Right lung (tissue), 10 donors: ENCODE measurements at places on chromosomes 3 and 15.

DNA sequence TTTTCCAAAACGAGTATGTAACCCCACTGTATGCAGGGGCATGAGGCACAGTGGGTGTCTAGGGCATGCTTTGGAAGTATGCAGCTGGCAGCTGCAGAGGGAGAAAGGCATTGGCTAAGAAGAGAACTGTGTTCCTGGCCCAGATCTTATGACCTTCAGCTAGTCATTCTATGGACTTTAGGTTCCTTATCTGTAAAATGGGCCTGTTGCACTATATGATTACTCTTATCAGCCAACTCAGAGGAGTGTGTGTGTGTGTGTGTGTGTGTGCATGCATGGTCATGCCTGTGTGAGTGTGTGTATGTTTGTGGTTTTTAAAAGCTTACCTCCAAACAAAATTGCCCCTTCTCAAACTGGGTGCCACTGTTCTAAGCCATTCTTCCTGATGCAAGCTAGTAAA, 27.4 kb upstream of the CHST2 start:
- DNase-seq, result no peak

GRCh38 chr3:134623615-134624245, 27.1 kb downstream of the KY start:
- DNase-seq, result no peak

DNA sequence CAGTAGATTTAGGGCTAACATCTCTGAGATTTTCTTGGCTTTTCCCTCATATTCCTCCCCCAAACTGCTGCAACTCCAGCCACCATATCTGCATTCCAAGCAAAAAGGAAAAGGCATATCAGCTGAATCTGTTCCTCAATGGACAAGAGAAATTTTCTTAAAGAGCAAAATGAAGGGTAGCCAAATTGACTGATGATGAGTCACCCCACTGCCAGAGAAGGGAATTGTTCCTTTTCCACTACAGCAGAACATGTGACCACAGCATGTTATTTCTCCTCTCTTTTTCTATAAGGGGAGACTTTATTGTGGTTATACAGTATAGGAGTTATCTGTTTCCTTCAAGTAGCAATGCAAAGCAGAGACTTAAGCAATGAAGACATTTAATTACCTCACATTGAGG, 172.5 kb downstream of the MTHFS start:
- no peak for DNase-seq

DNA sequence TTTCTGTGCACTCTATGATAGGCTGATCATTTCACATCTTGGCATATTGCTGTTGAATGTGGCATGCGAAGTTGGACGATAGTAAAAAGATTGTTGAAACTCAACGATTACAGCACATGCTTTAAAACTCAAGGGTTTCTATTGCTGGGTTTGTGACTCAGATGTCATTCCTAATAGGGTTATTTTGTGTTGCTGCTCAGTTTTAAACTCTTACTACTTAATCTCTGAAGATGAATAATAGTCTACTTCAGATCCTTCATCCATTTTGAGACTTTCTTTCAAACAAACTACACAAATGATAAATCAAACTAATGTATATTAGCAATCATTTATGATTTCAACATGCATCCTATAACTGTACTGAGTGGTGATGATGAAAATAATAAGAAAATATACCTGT, 71.3 kb upstream of the MBNL1 start:
- DNase-seq, result no peak

- DNase-seq, result no peak
Observed at GRCh38 chr3:42129014-42129953, 38.1 kb downstream of the TRAK1 start.

GRCh38 chr3:152192050-152192449, 76.7 kb upstream of the MBNL1 start:
- DNase-seq, result no peak

DNA sequence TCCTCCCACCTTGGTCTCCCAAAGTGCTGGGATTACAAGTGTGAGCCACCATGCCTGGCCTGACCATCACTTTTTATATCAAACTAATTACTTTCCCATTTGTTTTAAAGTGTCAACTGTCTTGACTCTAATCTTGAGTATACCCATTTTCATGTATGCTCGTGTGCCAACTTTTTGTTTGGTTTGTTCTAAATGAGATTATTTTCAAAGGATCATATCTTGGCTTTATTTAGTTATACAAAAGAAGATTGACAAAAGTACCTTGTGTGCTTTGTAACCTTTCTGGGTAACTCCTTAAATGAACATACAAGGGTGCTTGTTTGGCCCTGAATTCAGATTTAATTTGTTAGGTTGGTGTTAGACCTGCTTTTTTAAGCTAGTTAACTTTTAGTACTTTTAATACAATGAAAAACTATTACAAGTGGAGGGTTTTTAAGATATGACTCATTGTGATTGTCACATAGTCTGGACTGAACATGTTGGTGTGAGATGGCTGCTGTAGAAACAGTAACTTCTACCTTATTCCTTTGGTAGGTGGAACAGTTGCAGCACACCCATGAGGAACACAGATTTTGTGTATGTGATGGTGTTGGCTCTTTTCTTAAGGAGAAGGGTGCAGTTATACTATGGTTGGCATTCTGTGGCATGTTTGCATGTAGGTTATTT, 10.7 kb downstream of the KIF23 start:
- DNase-seq, result no peak

GRCh38 chr3:55771503-55771902, 284.4 kb upstream of the WNT5A start:
- no peak for DNase-seq
